ENCODE measurements at places on chromosomes 5 and 9.
A peak's percentile ranks its signal among the peaks of the same experiment; 100 is the strongest.

DNA sequence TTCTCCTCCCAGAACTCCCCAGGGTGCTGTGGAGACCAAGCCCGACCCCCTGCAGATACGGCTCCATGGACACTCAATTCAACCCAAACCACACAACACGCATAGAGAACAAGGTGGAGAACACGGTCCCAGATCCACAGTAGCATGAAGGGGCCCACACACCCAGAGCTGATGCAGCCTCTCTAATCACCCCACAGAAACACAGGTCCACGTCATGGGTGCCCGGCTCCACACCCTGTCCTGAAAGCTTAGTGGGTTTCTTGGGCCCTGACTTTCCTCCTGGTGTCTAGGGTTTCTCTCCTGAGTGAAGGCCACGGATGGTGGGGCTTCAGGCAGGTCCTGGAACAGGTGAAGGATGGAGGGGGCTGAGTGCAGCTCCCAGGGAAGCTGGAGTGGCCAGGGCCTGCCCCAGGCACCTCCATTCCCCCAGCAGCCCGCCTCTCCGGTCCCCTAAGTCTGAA, 1.5 kb upstream of the SLC23A1 start:
- no peak for DNase-seq

DNA sequence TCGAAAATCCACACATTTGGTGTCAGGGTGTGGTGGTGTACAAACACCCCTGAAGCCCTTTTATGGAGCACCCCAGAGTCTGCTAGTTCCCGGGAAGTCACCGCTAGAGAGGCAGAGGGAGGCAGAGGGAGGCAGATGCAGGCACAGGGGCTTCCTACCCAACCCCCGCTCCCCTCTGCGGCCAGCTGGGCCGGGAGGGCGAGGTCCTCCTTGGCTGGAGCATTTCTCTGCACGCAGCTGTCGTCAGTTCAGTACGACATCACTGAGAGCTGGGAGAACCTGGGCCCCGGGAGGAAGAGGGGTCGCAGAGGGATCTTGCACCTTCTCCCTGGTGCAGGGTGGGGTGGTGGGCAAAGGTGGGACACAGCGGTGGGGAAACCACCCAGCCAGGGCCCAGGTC, 15.8 kb upstream of the UBAC1 start:
- DNase-seq = no peak

DNA sequence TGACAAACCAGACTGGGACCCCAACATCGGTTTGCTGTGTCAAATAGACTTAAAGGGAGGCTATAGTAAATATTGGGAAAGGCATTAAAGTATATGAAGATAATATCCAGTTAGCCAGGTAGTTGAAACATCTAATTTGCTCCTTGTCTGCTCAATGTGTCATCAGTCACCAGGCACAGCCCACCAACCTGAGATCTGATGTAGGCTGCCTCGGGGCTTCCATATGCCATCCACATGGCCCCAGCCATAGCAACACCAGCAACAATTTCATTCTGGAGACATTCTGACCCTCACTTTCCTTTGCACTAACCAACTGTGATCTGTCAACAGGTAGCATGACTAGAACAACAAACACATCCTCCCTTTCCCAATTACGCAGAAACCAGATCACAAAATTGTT, 196.0 kb downstream of the NR2F1-AS1 start:
- DNase-seq = no peak

- no peak for DNase-seq
These were observed 208.8 kb downstream of the SAXO1 start for GRCh38 chr9:18824095-18824666.

GRCh38 chr5:97918620-97919019, 735.6 kb upstream of the RIOK2 start:
- DNase-seq = no peak

- no peak for DNase-seq
These were observed 6.8 kb downstream of the DCP2 start for GRCh38 chr5:112983363-112983762.

GRCh38 chr5:102453716-102454115, 45.1 kb downstream of the SLCO6A1 start:
- no peak for DNase-seq

DNA sequence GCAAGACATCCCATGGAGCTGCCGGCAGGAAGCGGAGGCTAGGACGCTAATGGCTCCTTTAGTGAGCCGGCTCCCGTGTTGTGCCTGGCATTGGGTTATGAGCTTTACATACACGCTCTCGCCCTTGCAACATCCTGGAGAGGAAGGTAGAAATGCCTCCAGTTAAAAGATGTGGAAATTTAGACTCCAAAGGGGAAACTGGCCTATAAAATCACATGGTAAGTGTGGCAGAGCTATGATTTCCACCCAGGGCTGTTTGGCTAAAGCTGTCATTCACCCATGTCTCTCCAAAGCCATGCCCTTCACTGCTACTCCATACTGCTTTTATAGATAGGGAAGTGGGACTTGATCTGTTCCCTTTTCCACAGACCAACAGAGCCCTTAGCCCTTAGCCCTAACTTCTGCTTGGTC, 5.2 kb downstream of the GM2A start:
- DNase-seq = no peak

- DNase-seq = no peak
These were observed 106.6 kb upstream of the TBCA start for GRCh38 chr5:77882670-77883257.

DNA sequence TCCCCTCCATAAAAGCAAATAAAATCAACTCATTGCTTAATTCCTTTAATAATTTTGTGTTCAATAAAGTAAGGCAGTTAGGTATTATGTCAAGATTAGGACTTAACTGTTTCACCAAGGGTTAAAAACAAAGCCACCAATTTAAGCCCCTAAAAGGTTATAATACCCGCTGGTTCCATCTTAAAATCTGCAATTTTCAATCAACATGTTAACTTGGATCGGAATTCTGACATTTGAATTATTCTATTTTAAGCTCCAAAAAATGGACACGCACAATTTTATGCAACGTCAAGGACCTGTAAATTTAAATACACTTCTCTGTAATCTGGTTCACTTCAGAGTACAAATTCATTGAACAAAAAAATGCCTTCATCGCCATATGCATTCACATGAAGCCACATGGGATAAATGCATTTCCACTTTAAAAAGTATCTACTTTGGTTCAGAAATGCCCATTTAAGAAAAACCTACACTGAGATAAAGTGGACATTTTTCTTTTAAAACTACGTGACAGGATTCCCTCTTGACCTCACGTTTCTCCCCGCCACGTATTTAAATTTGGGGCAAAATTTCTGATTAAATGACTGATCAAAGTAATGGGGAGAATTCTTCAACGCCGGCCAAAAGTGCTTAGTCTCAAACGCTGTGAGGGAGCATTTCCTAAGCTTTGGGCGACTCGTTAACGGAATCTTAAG, 721 bp downstream of the GIN1 start:
- no peak for DNase-seq

DNA sequence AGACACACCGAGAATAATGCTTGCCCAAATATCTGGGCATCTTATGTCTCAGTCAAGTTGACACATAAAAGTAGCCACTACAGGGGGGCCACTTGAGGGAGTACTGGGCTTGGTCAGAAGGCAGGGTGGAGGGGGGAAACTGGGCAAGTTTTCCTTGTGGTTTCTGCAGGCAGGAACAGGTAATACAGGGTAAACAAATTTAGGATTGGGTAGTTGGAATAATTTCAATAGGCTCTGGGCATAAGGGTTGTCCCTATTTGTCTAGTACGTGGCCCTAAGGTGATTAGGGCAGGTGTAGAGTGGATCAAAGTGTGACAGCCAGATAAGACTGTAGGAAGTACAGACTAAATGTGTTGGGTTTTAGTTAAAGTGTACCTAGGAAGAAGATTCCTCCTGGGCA, 353.1 kb downstream of the TLE4 start:
- DNase-seq = no peak

DNA sequence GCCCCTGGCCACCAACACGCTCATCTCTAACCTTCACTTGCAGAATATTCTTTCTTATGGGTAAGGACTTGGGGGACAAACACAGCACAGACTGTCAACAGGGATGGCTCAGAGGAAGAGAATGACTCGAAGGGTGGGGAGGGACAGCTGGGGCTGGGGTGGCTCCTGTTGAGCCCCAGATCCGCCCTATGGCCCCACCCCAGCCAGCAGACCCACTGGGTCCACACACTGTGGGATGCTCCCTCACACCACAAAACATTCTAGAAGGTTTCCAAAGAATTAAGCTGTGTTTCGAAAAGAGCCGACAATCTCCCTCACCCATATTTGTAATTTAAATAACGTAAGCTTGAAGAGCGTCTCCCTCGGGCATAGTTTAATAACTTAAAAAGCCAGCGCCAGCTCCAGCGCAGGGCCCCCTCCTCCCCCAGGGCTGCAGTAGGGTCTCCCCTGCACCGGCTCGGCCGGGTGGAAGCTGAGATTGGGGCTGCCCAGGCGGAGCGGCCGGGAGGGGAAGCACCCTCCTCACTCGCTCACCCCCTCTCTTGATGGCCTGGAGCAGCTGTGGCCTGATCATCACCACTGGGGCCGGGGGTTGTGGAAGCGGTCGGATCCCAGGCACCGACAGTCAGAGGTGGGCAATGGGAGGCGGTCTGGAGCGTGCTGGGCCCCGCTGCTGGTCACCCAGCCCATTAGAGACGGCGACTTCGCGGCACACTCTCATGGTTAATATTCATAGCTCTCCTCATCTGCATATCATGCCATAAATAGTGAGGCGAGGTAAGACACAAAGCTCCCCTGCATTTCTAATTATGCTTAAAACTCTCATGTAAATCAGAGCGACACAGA, 37.6 kb downstream of the NACC2 start:
- no peak for DNase-seq

DNA sequence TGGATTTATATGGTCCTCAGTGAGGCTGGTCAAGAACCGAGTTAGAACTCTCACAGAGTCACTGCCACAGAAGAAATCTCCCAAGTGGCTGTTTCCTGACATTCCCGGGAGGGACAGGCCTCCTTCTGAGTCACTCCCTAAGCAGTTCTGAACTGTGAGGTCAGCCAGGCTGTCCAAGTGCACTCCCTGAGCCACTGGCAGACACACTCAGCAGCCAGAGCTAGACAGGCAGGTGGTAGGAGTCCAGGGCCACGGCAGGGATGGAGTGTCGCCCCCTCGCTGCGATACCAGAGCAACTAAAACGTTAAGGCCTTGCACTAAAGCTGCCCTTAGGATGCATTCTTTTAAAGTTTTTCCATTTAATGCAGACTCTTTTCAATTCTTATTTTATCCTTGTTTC, 3.4 kb downstream of the IL4 start:
- no peak for DNase-seq

DNA sequence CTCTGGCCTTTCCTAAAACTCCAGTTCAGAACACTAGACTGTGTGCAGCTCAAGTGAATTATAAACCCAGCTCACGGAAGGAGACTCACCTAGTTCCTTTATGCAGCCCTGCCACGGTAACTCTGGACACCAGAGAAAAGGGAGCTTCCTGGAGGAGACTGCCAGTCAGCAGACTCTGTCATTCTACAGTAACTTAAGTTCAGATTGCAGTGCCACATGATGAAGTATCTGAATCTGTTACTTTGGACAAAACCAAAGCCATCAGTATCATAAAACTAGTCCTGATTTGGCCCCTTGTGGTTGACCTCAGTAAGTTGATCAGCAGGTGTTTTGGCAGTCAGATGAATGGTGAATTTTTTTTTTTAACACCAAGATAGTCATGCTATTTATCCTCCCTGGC, 2.7 kb downstream of the MTRR start:
- no peak for DNase-seq

GRCh38 chr9:121713400-121714070, 62.1 kb downstream of the DAB2IP start:
- peak; percentile 55 for DNase-seq

- no peak for DNase-seq
These were observed 352.2 kb downstream of the KIAA0825 start for GRCh38 chr5:94266170-94266569.

DNA sequence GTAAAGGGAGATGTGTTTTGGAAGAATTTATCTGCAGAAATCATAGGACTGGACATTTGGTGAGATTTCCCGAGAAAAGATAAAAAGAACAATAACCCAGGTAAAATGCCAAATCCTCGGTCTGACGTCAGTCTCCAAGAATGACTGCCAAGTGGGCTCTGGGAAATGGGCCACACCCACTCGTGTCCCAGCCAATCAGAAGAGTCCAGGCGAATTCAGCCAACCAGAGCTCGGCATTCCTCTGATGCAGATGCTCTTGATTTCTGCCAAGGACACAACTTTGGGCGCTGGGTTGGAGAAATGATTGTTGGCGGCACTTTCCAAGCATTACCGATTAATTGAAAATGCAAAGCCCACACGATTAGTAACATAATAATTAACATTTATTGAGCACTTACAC, 73.3 kb downstream of the FGF18 start:
- DNase-seq = no peak

DNA sequence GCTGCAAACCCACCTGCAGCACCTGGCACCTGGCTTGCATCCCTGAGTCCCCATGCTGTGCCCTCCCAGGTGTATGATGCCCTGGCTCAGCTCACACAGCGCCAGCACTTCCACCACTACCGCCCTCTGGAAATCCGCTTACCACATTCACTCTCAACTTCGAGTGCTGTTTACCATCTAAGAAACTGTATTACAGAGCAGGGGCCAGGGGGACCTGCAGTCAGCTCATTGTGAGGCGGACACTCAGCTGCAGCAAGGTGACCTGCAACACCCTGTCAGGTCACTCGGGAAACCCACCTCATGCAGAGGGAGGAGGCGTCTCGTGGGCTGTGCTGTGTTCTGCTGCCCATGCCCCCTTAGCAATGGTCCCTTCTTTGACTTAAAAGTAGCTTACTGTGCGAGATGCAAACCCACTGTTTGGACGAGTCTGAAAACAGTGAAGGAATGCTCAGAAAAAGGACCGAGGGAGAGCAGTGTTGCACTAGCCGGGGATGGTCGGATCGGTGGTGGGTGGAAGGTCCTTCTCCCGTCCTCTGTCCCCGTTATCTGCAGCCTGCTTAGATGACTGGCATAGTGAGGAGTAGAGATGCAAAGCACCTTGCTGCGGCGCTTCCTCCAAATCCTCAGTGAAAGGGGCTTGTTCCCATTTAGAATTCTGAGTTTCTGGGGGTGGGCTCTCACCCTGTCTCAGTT, 55.2 kb upstream of the CTSL start:
- no peak for DNase-seq

DNA sequence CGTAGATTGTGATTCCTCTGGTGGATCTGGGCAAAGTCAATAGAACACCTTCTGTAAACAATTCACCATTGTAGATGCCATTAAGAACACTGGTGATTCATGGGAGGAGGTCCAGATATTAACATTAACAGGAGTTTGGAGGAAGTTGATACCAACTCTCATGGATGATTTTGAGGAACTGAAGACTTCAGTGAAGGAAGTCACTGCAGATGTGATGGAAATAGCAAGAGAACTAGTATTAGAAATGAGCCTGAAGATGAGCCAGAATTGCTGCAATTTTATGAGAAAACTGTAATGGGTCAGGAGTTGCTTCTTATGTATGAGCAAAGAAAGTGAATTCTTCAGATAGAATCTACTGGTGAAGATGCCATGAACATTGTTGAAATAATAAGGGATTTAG, 26.9 kb downstream of the TCERG1 start:
- DNase-seq = no peak

- no peak for DNase-seq
These were observed 3.3 kb downstream of the RNF20 start for GRCh38 chr9:101536938-101537337.

GRCh38 chr5:172797771-172798191, 26.8 kb upstream of the DUSP1 start:
- DNase-seq = no peak

Measured in Right ventricle myocardium inferior (tissue), 1 donor.